ENCODE measurements at places on chromosomes 16 and 17.

GRCh38 chr17:71446645-71447437 is 674.0 kb upstream of the SOX9 start:
- no peak for DNase-seq

DNA sequence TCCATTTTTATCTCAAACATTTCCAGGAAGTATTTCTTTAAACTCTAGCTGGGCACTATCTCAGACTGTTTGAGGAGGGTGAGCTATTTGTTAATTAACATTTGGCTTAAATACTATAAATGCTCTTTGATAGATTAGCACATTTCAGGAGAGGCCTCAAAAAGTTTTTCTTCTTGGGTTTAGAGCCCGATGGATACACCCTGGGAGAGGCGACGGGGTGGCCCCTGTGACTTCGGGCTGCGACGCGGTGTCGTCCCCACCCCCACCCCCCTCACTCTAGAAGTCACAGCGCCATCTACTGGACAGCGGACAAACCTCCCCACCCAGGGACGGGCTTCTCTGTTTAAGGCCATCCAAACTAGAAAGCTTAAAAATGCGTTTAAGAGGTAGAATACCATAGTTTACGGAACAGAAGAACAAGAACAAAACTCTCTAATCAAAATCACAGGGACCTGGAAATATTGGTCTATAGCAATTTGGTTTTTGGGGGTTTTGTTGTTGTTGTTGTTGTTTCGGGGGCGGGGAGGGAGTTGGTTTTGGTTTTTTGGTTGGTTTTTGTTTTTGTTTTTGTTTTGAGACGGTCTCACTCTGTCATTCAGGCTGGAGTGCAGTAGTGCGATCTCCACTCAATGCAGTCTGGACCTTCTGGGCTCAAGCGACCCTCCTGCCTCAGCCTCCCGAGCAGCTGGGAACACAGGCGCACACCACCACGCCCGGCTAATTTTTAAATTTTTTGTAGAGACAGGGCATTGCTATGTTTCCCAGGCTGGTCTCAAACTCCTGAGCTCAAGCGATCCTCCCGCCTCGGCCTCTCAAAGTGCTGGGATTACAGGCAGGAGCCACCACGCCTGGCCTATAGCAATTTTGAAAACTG is 254.4 kb downstream of the C16orf95 start:
- DNase-seq = no peak

DNA sequence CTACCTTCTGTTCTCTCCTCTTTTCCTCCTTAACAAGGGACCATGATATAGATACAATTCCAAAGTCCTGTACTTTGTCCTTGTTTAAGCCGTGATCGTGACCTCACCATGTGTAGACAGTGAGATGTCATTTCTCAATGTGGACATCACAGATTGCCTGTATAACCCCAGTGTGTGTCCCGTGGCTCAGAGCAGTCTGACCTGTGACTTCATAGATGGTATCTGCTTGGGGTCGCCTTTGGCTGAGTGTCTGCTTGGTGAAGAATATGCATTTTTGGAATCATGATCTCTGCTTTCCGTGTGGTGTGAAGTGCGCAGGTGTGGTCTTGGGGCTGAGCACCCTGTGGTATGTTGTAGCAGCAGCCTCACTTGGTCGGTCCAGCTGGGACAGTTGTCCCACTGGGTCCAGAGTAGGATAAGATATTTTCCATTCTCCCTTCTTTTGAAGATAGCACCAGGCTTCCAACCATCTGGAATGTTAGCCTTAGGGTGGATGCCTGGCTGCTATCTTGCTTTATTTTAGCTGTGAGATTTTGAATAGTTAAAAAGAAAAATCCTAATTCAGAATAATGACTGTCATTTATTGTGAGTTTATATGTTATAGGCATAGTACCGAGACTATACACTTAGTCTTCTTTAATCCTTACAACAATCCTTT is 13.4 kb downstream of the MSI2 start:
- no peak for DNase-seq

- no peak for DNase-seq
Observed at GRCh38 chr16:49376206-49376605, 2.6 kb downstream of the C16orf78 start.

DNA sequence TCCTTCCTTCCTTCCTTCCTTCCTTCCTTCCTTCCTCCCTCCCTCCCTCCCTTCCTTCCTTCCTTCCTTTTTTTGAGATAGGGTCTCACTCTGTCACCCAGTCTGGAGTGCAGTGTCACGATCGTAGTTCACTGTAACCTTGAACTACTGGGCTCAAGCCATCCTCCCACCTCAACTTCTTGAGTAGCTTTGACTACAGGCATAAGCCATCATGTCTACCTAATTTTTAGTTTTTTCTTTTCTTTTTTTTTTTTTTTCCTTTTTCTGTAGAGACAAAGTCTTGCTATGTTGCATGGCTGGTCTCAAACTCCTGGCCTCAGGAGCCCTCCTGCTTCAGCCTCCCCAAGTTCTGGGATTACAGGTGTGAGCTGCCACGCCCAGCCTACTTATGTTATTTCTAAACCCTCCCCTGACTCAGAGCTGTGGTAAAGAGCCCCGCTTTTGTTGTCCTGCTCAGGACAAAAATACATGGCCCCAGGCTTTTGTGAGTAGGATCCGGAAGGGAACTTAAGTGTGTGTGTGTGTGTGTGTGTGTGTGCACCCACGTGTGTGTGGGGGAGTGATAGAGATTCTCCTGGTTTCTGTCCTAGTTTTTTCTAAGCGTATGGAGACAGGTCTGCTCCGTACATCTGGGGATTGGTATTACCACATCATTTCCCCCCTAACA is 67.1 kb downstream of the PRKCB start:
- no peak for DNase-seq

- no peak for DNase-seq
Observed at GRCh38 chr16:50778284-50779163, 36.6 kb downstream of the CYLD start.

- no peak for DNase-seq
Observed at GRCh38 chr16:57471852-57472664, 9.6 kb downstream of the POLR2C start.
